Upper lobe of right lung (tissue), 1 donor: ENCODE measurements at places on chromosomes 3 and 15. TPM values are rescaled to one million over a fixed set of nuclear protein-coding genes. Genes with fewer than 3 reads are reported as not detected.

GABRA5 gene
- total RNA-seq = not detected

- no peak overlapping the region for H3K4me3 ChIP-seq
- H3K27me3 ChIP-seq = no peaks in the 10 kb centered on the region
- H3K4me1 ChIP-seq = no peaks in the 10 kb centered on the region
- DNase-seq = no peak
Measured at GRCh38 chr3:144129536-144130214, 158.1 kb downstream of the DIPK2A start.

DNA sequence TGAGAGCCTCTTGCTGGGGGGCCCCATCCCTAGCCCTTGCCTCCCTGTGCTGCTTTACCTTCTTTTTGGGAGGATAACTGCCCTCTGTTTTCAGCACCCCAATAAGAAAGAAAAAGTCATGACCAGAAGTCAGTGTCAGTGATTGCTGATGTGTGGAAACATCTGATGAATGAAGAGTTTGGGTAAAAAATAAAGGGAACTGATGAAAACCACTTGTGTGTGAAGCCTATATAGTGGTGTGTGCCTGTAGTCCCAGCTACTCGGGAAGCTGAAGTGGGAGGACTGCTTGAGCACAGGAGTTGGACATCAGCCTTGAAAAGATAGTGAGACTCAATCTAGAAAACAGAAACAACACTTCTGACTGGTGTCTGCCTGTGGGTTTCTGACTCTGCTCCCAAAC lies 9.8 kb upstream of the CELSR3 start:
- H3K4me1 ChIP-seq = no peaks in the 10 kb centered on the region
- H3K4me3 ChIP-seq = no peak overlapping the region
- no peak for DNase-seq

- DNase-seq = no peak
Measured at GRCh38 chr3:34020170-34020569, 221.7 kb downstream of the PDCD6IP start.

DNA sequence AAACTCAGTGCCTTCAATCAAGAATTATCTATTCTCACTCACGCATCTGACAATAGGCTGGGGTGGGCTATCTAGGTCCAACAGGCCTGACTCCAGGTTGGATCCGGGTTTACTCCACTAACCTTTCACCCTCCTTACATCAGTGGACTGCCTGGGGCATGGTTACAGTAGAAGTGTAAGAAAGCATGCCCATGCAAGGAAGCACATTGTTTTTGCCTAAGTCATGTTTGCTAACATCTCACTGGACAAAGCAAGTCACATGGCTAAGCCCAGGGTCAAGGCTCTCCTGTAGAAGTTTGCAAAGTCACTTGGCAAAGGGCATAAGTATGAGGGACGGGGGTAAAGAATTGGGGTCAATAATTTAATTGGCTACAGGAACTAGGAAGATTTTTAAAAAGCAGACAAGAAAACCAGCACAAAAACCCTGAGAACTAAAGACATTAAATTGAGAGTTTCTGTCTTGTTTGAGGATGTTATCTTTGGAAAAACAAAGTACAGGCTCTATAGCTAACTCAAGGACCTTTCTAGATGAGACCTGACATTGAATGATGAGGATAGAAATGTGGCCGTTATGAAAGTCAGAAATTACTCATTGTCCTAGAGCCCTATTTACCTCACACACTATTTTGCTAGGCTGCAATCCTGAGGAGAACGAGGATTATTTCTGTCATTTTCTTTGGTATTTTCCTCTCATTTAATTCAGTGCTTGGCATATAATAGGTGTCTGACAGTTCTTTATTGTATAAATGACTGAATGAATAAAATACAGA lies 214.2 kb downstream of the IL20RB start:
- no peaks in the 10 kb centered on the region for H3K4me1 ChIP-seq
- no peak overlapping the region for H3K4me3 ChIP-seq
- no peak for DNase-seq
- no peak overlapping the region for H3K27ac ChIP-seq
- H3K36me3 ChIP-seq = no peaks in the 10 kb centered on the region

- H3K36me3 ChIP-seq = no peaks in the 10 kb centered on the region
- no peak for DNase-seq
- H3K4me1 ChIP-seq = peaks cover 28% of the 10 kb centered on the region
- H3K4me3 ChIP-seq = no peak overlapping the region
- no peak overlapping the region for H3K27ac ChIP-seq
Measured at GRCh38 chr3:19885468-19885867, 48.5 kb downstream of the EFHB start.

DNA sequence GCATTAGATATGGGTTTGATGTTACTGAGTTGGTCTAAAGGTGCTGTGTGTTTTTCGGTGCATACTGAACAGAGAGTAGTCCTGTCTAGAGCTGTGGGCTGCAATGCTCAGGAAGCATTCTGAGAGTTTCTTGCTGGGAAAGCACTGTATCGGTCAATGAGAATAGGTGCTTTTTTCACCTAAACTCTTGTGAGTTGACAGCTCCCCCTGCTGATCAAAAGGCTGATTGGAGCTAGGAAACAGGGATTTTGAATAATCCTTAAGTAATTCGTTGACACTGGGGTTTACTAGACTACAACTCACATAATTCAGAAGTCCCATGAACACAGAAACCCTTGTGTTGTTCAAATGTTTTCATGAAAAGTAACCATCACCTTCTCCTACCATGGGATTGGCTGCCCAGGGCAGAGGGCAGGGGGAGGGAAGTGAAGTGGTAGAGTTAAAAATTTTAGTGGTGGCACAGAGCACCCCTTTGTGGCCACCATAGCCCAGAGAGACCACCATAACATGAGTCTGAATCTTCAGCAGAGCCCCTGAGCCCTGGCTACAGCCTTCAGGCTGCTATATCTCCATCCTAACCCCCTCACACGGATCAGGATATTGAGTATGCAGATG lies 13.0 kb upstream of the MANF start:
- no peaks in the 10 kb centered on the region for H3K4me1 ChIP-seq
- no peak overlapping the region for H3K27ac ChIP-seq
- no peak for DNase-seq
- H3K4me3 ChIP-seq = no peak overlapping the region
- H3K27me3 ChIP-seq = peaks cover 4% of the 10 kb centered on the region
- no peaks in the 10 kb centered on the region for H3K36me3 ChIP-seq

DNA sequence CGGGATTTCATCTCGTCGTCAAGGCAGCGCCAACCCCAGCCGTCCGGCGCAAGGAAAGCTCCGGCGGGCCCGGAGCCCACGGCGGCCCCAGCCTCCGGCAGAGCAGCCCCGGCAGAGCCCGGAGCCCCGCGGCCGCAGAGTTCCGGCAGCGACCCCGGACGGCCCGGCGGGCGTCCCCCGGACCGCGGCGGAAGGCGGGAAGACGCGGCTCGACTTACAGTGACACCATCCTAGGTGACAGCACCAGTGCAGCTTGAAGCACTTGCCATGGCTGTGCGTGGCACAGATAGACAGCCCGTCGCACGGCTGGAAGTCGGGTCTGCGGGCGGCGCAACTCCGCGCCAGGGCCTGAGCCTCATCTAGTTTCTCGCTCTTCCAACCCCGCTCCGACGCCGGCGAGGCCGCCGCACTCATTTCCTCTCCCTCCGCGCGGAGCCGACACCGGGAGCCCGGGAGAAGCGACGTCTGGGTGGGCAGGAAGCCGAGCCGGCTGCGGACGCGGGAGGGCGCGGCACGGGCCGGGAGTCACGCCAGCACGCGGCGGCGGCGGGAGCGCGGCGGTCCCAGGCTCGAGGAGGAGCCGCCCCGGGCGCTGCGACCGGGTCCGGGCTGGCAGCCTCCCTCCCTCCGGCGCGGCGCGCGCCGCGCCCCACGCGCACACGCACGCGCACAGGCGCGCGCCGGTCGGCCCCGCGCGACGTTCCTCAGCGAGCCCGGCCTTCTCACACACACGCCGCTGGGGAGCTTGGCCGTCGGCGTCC lies at the start of gene C3orf70:
TSS of gene C3orf70 (minus strand) at position 651 of the 761 bp plus-strand sequence. CDS start at position 414, 237 bp downstream.
- no peaks in the 10 kb centered on the region for H3K36me3 ChIP-seq
- H3K27me3 ChIP-seq = peaks cover 30% of the 10 kb centered on the region
- peak; percentile 78 for DNase-seq
- H3K4me1 ChIP-seq = peaks cover 8% of the 10 kb centered on the region
